ENCODE measurements at places on chromosomes 1 and 21.

GRCh38 chr1:175148068-175148467 is 44.5 kb downstream of the KIAA0040 start:
- no peak for DNase-seq

DNA sequence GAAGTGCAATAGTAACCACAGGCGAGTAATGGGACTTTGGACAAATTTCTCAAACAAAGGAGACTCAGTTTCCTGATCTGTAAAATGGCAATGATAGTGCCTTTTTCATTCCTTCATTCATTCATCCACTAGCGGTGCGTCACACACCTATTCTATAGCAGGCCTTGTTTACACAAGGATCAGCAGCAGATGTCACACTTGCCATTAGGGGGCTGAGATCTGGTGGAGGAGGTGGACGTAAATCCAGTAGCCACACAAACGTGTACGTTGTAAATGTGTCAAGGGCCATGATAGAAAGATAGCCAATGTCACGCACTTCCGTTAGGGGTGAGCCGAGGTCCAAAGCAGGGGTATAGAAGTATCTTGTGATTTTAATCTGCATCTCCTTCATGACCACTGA is 34.2 kb downstream of the SERINC2 start:
- no peak for DNase-seq

DNA sequence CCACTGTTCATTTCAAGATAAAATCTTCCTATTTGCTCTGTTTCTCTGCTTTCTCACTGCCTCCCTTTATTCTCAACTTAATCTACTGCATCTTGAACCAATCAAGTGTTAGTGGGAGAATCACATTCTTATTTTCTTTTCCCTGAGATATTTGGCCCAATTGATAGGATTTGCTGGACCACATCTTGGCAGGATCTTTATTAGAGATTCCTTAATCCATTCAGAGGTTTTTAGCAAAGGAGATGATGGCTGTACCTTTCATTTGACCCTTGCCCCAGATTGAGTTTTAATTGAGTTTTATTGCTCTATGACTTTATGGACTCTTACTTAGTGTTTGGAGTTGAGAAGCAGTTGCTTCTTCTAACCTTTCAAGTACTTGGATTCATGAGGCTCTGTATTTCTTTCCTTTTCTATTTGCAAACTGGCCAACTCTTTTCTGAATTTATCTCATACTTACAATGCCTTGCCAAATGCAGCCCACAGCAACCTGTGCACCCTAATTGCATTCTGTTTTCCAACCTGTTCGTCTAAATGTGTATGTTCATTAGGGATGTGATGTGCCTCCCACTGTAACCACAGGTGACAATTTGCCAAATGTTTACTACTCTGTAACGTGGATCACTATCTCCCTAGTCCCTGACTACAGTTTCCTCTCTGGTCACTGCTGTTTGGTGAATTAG is 274.8 kb upstream of the KAZN start:
- no peak for DNase-seq

DNA sequence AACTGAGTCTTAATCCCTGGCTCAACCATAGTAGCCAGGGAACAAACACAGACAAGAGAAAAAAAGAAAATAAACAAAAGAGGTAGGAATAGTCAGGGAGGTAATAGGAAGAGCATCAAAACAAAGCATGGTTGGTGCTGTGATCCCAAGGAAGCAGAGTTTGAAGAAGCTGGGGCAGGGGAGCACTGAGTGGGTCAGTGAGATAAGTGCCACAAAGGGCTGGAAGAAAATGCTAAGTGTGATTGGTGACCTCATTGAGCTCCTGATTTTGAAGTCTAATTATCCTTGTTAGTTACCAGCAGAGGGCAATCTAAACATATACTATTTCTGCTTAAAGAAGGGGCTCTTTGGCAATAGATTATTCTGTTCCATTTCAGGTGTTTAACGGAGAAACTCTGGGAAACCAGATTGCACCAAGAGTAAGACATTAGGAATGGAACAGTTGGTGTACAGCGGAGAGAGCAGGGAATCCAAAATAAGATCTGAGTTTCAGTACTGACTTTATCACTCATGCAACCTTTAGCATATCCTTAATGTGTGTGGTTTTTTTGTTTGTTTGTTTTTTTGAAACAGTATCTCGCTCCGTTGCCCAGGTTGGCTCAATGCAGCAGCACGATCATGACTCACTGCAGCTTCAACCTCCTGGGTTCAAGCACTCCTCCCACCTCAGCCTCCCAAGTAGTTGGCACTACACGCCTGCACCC is 30.7 kb upstream of the KIAA1614 start:
- no peak for DNase-seq

DNA sequence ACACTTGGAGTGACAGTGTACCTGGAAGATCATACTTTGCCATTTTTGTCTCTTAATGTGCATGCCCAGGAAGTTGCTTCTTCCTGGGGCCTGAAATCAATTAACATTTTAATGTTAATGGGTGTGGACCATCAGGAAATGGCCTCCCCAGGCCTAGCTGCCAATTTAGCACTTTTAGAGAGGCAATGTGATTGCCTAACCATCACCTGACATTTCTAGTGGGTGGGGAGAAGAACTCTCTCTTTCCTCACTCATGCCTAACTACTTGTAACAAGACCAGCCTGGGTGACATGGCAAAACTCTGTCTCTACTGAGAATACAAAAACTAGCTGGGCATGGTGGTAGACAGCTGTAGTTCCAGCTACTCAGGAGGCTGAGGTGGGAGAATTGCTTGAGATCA is 549.0 kb upstream of the RGS18 start:
- DNase-seq, result no peak

- DNase-seq, result peak; percentile 35
Observed at GRCh38 chr1:7406641-7407543, 364.2 kb upstream of the VAMP3 start.

DNA sequence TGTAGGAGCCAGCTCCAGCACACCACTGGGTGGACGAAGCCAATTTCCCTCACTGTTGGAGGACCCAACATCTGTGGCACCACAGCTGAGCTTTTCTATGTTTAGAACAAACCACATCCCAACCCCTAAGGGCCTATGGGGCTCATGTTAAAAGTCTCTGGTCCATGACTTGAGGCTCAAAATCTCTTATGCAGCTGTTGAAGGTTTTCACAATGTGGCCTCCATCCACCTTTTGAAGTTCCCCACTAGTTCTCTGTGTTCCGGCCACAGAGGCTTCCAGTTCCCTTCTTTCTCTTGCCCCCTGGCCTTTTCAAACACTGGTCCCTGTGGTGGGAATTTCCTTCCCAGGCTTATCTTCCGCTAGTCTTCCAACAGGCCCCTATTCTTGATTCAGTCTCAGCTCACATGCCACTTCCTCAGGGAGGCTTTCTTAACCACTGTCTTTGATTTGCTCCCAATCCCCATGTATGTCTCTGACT is 3.9 kb upstream of the IFNLR1 start:
- DNase-seq, result no peak

Measured in pancreas (tissue), 10 donors.